ENCODE measurements at places on chromosomes 7 and 10.

DNA sequence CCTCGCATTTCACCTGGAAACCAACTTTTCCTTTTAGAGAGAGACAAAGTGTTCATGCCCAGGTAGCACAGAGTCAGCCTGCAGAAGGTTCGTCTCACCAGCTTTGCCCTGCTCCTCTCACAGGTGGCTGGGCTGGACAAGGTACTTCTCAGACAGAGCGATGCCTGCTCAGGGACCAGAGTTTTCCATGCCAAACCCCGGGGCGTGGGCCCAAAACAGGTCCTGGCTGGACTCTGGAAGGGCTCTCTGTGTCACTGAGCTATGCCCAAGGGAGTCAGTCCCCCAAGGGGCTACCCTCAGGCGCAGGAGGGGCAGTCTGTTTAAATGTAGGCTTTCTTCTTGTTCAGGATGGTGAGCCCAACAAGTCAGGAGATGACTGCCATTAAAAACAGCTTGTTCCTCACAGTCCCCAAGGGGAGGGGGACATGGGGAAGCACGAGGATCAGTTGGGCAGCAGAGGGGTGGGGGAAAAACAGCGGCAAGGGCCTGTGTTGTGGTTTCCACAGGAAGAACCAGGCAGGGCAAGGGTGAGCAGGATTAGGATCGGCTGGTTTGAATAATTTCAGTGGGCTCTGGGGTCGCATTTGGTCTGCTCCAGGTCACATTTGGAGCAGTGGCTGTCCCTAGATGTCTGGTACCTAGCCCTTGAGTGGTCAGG is 55.5 kb upstream of the FIGNL1 start:
- no peak for DNase-seq

- DNase-seq = no peak
Measured at GRCh38 chr7:20542594-20542993, 72.9 kb upstream of the ABCB5 start.

DNA sequence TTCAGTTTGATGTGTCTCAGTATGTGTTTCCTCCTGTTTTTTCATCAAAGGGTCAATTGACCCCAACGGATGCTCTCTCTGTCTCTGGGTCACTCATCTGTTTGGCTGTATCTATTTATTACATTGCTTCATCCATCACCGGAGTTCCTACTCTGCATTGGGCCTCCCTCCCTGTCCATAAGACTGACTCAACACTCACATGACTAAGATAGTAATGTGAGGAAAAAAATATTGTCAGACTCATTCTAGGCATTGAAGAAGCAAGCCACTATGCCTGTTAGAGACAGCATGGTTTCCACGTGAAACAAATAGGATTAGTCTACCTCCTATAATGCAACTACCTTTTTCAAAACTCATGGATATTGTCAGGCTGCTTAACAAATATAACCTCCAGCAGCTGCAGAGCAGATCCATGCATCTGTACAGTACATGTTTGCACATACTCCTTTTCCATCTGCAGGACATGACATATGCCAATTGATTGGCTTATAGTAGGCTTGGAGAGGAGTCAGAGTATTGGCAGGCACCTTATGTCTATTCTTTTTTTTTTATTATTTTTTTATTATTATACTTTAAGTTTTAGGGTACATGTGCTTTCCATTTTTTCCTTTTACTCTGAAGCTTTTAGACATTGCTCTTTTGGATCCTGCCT is 275.2 kb downstream of the LRRTM3 start:
- no peak for DNase-seq

DNA sequence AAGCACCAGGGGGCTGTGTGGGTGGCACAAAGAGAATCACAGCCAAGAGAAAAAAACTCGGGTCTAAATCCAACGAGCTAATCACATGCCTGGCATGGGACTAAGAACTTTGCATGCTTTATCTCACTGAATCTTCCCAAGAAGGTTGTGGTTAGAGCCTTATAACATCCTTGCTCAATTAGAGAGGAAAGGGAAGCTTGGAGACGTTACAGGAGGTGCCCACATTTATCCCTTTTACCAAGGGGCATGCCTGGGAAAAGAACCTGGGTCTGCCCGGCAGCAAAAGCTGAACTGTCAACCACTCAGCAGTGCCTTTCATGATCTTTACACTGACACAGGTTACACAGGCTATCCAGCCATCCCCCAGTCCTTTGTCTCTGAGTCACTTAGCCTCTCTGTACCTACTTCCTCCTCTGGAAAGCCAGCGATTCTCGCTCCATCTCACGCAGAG is 190.1 kb downstream of the PRPF18 start:
- DNase-seq = no peak

DNA sequence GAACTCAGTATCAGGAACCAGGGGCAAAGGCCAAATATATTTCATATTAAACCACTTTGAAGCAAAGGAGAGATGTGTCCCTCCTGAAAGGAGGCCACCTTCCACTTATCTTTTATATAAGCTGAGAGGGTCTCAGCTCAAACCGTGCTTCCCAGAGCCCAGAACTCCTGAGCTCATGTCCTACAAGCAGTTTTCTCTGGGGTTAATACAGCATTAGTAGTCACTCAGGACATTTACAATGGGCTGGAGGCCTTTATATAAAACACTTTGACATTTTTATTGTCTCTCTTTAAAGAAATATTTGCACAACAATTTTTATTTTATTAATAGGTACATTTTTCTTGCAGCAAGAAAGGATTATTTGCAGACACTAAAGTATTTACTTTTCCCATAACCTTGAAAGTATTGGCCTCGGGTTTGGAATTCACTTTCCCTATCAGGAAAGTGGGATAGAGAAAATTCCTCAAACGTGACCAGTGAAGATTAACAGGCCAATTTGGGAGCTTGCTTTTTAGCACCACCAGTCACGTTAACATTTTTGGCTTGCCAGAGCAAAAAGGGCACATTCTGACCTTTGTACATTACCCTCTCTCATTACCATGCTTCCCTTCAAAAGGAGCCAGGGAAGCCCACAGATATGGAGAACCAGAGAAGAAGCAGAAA is 464.9 kb upstream of the NRP1 start:
- no peak for DNase-seq

DNA sequence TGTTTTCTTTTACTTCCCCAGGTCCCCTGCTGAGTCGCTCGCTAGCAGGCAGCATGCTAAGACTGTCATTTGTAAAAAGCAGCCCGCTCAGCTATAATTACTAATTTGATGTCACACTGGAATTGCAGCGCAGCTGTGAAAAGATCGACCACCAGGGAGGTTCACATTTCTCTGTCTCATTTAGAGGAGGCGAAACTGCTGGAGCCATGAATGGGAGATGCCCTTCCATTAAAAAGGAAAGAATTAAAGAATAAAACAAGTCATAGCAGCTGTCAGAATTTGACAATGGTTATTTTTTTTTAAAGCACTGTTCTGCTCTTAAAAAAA is 153.5 kb downstream of the PIP4K2A start:
- no peak for DNase-seq

- DNase-seq = no peak
Measured at GRCh38 chr7:2688409-2689342, 674 bp downstream of the AMZ1 start.

DNA sequence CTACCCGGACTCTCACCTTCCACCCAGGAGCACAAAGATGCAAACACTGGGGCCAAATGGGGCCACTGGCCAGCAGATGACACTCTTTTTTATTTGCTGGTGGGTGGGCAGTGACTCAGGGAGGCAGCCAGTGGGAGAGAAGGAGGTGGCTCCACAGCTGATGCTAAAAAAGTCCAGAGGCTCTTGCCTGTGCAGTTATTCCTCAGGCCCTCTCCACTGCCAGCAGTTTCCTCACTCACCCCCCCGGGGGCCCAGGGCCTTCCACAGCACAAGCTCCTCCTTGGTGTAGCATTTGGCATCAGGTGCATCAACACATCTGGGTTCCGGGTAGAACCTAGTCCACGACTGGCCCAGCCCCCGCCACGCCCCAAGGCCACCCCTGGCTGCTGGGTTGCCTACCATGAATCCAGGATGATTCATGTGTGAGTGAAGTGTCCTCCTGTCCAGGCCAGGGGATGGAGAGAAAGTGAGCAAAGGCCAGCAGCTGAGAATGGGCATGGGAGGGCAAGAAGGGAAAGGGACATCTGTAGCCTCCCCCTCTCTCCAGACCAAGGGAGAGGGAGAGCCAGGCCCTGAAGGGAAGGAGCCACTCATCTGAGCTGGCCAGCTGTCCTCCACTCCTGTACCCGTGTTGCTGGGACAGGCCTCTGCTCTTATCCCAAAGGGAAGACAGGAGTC is 1.7 kb upstream of the KCNH2 start:
- no peak for DNase-seq

DNA sequence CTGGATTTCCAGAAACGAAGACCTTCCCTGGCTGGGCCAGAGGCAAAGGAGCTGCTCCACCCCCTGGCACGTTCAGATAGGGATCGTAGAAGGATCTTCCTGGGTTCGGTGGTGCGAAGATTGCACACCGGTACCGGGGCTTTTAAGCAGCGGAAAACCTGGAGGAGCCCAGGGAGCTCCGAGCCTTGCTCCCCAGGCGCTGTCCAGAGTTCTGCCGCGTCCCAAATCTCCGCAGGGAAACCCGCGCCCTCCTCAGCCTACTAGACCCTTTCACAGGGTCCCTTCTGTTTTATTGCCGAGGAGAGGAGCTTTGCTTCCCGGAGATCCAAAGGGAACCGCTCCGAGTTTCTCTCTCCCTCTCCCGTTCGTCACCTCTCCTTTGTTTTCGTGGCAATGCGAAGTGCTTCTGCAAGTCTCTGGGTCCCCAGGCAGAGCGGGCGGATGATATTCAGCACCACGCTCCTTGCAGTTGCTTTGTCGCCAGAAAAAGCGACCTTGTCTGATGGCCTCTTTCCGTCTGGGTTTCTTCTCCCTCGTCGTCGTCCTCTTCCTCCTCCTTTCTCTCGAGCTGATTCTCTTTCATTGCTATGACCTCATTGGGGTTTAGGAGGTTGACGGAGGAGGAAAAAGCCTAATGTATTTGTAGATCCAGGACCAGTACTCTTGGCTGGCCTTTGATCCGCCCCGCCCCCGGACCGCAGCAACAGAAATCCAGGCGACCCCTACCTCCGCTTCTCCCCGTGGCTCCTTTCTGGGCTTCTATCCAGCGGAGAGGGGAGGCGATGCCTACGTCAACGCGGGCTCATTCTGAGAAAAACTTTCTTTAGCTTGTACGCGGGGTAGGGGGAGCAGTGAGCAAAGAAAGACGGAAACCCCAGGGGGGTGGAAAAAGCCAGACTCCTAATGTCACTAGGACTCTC is at the start of gene TMEM196:
TSS of gene TMEM196 (minus strand) at position 777 of the 920 bp plus-strand sequence. CDS start 921 bp downstream, outside the sequence.
- DNase-seq = no peak

GRCh38 chr7:48300301-48300700 is 129.0 kb downstream of the ABCA13 start:
- no peak for DNase-seq

DNA sequence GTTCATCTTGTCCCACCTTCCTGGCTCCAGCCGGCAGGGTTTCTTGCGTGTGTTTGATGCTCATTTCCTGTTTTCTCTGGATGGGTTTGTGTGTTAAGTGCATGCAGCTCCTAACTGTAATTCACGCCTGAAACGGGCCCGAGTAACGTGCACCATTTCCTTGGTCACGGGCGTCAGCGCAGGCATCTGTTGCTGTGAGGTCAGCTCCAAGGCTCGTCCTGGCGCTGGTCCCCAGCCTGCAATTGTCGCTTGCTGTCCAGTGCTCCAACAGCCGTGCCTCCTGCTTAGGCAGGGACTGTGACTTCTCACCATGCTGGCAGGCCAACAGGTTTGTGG is 201.1 kb downstream of the GLRX3 start:
- no peak for DNase-seq

DNA sequence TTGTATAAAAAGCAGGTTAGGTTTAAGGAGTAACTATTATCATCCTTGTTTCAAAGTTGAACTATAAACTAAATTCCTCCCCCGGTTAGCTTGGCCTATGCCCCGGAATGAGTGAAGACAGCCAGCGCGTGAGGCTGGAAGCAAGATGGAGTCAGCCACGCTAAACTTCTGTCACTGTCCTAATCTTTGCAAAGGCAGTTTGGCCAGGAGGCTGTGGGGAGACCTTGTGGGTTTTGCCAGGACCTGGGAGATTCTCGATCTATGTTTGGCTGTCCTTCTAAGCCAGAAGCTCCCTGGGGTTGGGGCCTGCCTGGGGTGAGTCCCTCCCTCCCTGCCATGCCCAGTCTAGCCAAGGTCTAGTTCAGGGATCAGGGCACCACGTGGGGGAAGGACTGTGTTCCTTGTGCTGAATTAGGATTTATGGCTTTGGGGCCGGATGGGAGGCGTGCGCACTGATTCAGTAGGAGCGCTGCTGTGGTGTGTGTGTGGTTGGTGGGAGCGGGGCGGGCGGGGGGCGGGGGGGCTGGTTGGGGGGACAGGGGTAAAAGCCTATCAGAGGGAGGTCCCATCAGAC is 871 bp upstream of the GTF2IRD1 start:
- no peak for DNase-seq

DNA sequence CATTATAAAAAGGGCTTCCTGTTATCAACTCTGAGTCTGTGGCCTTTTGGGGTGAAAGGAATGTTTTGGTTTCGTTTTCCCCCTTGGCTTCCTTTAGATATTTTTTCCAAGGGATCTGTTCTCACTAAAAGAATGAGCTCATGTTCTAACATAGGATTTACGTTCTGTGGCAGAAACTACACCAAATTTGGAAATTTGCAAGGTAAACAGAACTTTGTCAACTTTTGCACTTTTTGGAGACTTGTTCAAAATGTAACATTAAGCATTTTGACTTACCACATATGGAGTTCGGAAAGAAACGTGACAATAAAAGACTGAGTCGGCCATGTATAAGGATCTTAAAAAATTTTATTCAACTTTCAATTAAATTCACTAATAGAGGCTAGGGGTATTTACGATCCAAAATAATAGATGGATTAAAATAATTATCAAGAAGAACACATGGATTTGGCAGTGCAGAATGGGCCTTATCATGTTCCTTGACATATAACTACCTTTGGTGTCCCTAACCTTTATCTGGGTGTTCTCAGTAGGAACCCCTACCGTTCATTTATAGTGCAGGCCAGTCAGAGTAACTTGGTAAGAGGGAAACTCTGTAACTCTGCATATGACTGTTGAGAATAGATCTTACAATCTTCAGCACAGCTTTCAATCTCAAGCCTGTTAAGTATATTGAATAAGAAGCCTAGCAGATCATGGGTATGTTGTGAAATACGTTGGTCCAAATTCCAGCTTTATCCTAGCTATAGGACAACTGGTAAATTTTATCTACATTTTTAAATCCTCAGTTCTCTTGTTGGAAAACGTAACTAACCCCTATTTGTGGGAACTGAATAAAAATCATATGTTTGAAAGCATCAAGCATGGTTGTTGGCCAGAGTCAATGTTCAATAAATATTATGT is 11.8 kb downstream of the CPED1 start:
- DNase-seq = no peak

GRCh38 chr10:24382979-24383663 is 174.2 kb downstream of the KIAA1217 start:
- DNase-seq = no peak

DNA sequence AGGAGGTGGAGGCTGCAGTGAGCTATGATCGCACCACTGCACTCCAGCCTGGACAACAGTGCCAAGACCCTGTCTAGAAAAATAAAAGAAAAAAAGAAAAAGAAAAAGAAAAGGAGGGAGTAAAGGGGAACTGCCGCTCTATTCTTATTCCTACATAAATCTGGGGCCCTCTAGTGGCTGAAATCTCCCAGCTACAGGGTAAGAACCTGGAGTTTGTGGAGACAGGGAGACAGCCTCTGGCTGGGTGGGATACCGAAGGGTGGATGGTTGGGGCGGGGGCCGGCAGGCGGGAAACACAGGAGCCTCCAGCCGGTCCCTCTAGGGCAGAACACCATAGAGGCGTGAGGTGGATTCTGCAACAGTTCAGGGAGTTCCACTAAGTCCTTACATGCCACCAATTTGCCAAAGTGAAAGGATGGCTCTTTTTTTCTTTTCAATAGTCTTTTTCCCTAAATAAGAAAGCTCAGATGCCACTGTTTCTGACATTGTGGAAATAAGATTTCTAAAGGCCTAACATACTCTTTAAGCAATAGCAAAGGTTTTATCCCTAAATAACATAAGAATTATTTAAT is 117.3 kb downstream of the SVIL start:
- DNase-seq = no peak

All from stimulated activated CD8-positive, alpha-beta memory T cell treated with anti-CD3 and anti-CD28 coated beads, Interleukin-4, amount 100 ng/mL, for 1 hour (primary cell).